A549 treated with CORT108297 at 1 μM for 4 hours (cell line): ENCODE measurements at places on chromosomes 5 and 9. TPM values are rescaled to one million over a fixed set of nuclear protein-coding genes. Genes with fewer than 3 reads are reported as not detected.

The KLHL3 gene
- total RNA-seq: 0.12 to 0.34 TPM (median 0.15 TPM) in 5 replicates

The STPG3 gene
- 0.07 TPM in 1 of 5 replicates, not detected in the others for total RNA-seq

The FAM169A gene
- 4.2 to 7.6 TPM (median 6.7 TPM) in 5 replicates for total RNA-seq

The HK3 gene
- 0.03 to 0.44 TPM (median 0.12 TPM) in 3 of 5 replicates, not detected in the others for total RNA-seq

The FGF10 gene
- total RNA-seq: not detected in 5 replicates

The VLDLR gene
- total RNA-seq: 18.6 to 24.5 TPM (median 21.5 TPM) in 5 replicates

The MELK gene
- total RNA-seq: 62.8 to 88.5 TPM (median 71.3 TPM) in 5 replicates

The WDR38 gene
- total RNA-seq: 0.09 to 0.11 TPM (median 0.09 TPM) in 3 of 5 replicates, not detected in the others

The MEF2C gene
- 0.01 to 0.05 TPM (median 0.02 TPM) in 4 of 5 replicates, not detected in the other for total RNA-seq

The OSMR gene
- 55.6 to 77.5 TPM (median 72.5 TPM) in 5 replicates for total RNA-seq

The FGF18 gene
- total RNA-seq: 0.46 to 0.62 TPM (median 0.55 TPM) in 5 replicates

The NSMF gene
- 30.7 to 47.3 TPM (median 43.7 TPM) in 5 replicates for total RNA-seq

The EPB41L4B gene
- 10.4 to 11.6 TPM (median 10.9 TPM) in 5 replicates for total RNA-seq

The PDCD1LG2 gene
- total RNA-seq: 0.21 to 0.46 TPM (median 0.23 TPM) in 5 replicates

The CDC20B gene
- 0.07 to 0.11 TPM (median 0.09 TPM) in 5 replicates for total RNA-seq

The C5orf63 gene
- 3.5 to 4.9 TPM (median 4.3 TPM) in 5 replicates for total RNA-seq

The ZNF454 gene
- total RNA-seq: not detected in 5 replicates

The WHRN gene
- total RNA-seq: 4.3 to 8.3 TPM (median 7.8 TPM) in 5 replicates

The RUSC2 gene
- 22.4 to 33.2 TPM (median 29.5 TPM) in 5 replicates for total RNA-seq

The TMEM174 gene
- not detected in 5 replicates for total RNA-seq

The FRRS1L gene
- total RNA-seq: 0.13 to 0.81 TPM (median 0.22 TPM) in 5 replicates

The CTSL gene
- total RNA-seq: 771 to 906 TPM (median 806 TPM) in 5 replicates

The PTGER4 gene
- total RNA-seq: 1.4 to 1.5 TPM (median 1.5 TPM) in 5 replicates

The CHSY3 gene
- 0.06 to 0.29 TPM (median 0.13 TPM) in 5 replicates for total RNA-seq

The GFI1B gene
- total RNA-seq: 0.03 to 0.14 TPM (median 0.12 TPM) in 3 of 5 replicates, not detected in the others

The IFNB1 gene
- 0.15 TPM in 1 of 5 replicates, not detected in the others for total RNA-seq

The PCDHGA1 gene
- 0.30 to 0.39 TPM (median 0.37 TPM) in 5 replicates for total RNA-seq

The ZFP37 gene
- total RNA-seq: 1.3 to 2.3 TPM (median 1.6 TPM) in 5 replicates

The EPB41L4A gene
- total RNA-seq: 1.4 to 1.9 TPM (median 1.7 TPM) in 5 replicates
